Tongue (tissue), 3 donors: ENCODE measurements at places on chromosomes 7 and 10.
A peak's percentile ranks its signal among the peaks of the same experiment; 100 is the strongest.

GRCh38 chr7:132206594-132206993, 369.7 kb downstream of the PLXNA4 start:
- DNase-seq, result no peak

DNA sequence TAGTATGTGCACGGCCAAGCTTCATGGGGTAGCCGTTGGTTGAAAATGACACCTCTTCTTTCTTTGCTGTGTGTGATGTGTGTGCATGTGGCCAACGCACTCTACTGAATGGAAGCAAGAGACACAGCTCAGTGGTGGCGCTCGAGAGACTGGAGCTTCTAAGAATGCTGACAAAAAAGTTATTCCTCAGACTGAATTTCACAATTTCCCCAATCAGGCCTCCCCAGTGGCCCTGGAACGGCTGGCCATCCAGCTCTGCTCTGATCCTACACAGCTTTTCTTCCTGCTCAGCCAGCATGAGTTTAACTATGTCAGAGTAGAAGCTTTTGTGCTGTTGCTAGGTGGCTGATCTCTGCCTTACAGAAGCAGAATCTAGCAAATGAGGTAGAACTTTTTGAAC, 186.7 kb upstream of the PLXDC2 start:
- peak; percentile 74 for DNase-seq

GRCh38 chr10:31808258-31809218, 120.1 kb downstream of the ARHGAP12 start:
- peak; percentile 89 for DNase-seq

DNA sequence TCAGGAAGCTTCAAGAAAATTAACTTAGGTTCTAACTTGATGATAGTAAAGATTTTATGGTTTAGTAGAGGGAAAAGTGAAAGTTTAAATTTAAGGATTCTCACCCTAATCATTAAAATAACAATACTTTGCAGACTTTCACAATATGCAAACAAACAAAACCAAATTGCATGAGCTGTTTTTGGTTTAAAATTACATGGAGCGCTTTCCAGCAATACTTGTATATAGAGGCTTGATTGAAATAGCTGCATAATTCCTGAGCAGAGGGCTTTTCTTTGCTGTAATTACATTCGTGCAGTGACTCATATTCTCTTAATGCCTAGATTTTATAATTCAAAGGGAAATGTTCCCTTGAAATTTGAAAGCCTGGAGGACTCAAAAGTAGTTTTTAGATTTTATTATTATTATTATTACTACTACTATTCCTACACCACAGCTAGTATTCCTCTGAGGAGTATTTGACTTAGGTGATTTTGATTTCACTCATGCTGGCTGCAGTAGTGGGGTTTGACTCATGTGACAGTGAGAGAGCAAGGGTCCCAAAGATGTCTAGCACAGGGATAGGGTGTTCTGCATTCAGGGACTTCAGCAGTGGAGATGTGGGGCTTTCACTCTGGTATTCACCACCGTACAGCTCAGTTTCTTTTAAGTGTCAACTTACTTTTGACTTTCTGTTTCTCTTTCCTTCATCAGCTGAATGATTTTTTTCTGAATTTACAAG, 138.1 kb downstream of the ADAM22 start:
- DNase-seq, result no peak

DNA sequence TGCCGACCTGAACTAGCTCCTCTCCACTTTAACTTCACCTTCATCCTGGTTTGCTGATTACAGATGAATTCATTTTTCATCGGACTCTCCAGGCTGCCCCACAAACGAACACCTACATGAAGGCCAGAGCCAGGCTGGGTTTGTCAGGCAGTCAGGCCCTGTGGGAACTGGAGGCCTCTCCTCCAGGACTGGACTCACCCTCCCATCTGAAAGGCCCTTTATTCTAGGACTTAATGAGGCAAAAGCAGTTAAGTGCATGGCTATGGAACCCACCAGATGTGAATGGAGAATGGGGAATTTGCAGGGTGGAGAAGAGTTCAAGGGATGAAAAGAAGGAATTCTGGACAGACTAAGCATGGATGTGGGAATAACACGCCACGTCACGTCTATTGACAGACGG, 170.8 kb downstream of the ARHGAP12 start:
- DNase-seq, result peak; percentile 35

DNA sequence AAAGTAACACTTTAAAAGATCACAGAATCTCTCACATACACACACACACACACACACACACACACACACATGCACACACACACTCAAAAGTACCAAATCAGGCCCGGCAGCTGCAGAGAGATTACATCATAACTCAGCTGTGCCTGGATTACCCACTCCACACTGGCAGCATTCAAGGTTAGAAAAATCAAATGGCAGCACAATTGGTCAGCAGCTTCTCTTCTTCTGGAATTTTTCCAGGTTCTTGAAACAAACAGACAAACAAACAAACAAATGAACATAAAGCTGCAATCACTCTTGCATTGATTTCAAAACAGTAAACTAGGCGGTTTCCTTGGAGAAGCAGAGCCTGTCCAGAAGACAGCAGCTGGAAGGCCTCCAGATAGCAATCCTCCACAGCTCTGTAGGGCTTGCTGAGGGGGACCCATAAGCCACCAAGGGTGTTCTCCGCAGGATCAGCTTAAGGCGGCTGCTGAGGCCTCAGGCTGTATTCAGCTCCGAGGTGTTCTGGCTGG, 24.5 kb upstream of the FAM133B start:
- peak; percentile 94 for DNase-seq
